ENCODE measurements at places on chromosomes 2 and 18. TPM values are rescaled to one million over a fixed set of nuclear protein-coding genes. Genes with fewer than 3 reads are reported as not detected.

INPP5D gene
- 497 TPM for total RNA-seq

CD302 gene
- total RNA-seq, result 2.0 TPM

PARD6G gene
- not detected for total RNA-seq

- no peak for DNase-seq
These were observed 218.0 kb downstream of the PHLPP1 start for GRCh38 chr18:62933261-62933887.
